H1 (cell line): ENCODE measurements at places on chromosomes 4 and X. TPM values are rescaled to one million over a fixed set of nuclear protein-coding genes. Genes with fewer than 3 reads are reported as not detected.

DNA sequence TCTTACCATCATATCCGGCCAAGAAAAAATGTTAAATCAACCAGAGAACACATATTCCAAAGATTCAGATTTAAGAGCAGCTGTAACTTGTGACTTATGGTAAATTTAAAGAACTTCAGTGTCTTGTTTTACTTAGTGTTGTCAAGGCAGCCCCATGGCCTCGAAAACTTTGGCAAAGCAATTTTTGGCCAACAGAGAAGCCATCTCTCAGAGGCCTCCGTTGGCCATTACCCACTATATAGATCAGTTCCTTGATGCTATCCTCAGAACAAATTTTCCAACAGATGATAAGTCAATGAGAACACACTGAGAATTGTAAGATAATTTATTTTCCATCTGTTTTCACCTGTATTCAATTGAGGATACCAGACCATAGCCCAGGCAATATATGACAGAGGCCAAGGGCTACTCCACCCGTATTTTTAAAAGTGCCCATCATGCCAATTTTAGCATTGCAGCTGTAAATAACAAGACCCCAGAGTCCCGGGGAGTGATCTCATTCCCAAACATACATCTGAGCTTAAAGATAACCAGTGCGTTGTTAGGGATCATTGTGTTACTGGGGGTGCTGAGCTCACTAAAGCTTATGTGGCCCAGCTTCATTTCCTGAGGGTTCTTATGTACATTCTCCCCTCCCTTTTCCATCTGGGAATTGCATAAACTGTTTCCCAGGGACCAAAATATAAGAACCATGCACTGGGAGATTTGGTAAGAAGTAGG, 50.0 kb upstream of the PDHA1 start:
- H3K4me1 ChIP-seq = 0 out of 2 replicates have a peak, but pooled peaks cover 2% of the 10 kb centered on the region
- no peaks in the 10 kb centered on the region for H3K27me3 ChIP-seq
- H3K4me3 ChIP-seq = no peak overlapping the region
- H3K27ac ChIP-seq = no peak overlapping the region
- no peak for DNase-seq

- no peaks in the 10 kb centered on the region for H3K4me1 ChIP-seq
- H3K27me3 ChIP-seq = no peaks in the 10 kb centered on the region
- no peak overlapping the region for H3K27ac ChIP-seq
- no peak for DNase-seq
- no peaks in the 10 kb centered on the region for H3K36me3 ChIP-seq
- H3K4me3 ChIP-seq = no peak overlapping the region
Measured at GRCh38 chrX:96464880-96465558, 219.6 kb upstream of the DIAPH2 start.

- DNase-seq = no peak
- no peak overlapping the region for H3K27ac ChIP-seq
- peaks cover 35% of the 10 kb centered on the region for H3K36me3 ChIP-seq
- H3K4me3 ChIP-seq = no peak overlapping the region
- no peaks in the 10 kb centered on the region; the same call in 1 of the 2 replicates for H3K4me1 ChIP-seq
- no peaks in the 10 kb centered on the region for H3K27me3 ChIP-seq
Measured at GRCh38 chr4:768995-769394, 56.9 kb downstream of the CPLX1 start.

GRCh38 chr4:167509551-167509950, 275.3 kb upstream of the SPOCK3 start:
- H3K36me3 ChIP-seq = no peaks in the 10 kb centered on the region
- no peak overlapping the region for H3K27ac ChIP-seq
- H3K27me3 ChIP-seq = no peaks in the 10 kb centered on the region
- H3K4me1 ChIP-seq = no peaks in the 10 kb centered on the region

- DNase-seq = no peak
- no peak overlapping the region for H3K4me3 ChIP-seq
- no peaks in the 10 kb centered on the region for H3K36me3 ChIP-seq
- no peak overlapping the region for H3K27ac ChIP-seq
- H3K27me3 ChIP-seq = no peaks in the 10 kb centered on the region
Measured at GRCh38 chr4:77104791-77105540, 29.2 kb upstream of the CCNI start.

DNA sequence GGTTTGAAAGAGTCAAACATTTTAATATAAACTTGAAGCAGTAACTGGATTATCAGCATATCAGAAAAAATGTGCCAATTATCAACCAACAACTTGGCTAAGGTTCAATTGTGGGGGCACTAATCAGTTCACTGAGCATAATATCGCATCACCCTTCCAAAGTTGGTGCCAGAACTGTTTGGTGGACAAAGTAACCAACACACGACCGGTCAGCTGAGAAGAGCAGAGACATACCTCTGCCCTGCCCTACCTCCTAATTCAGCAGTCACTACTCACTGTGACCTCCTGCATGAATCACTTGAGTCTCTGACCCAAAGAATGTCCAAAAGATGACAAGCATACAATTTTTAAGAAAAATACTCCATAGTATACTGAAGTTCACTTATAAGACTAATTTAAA, 53.2 kb downstream of the TSPAN5 start:
- no peak overlapping the region for H3K4me3 ChIP-seq
- H3K36me3 ChIP-seq = no peaks in the 10 kb centered on the region
- DNase-seq = no peak
- H3K27ac ChIP-seq = no peak overlapping the region
- H3K4me1 ChIP-seq = peaks cover 14% of the 10 kb centered on the region
- no peaks in the 10 kb centered on the region for H3K27me3 ChIP-seq

Gene GPR173
- 5.8 and 7.0 TPM in 2 replicates for total RNA-seq
